ENCODE measurements at places on chromosomes 16 and 17.

GRCh38 chr17:53894591-53894990, 71.9 kb downstream of the KIF2B start:
- DNase-seq: no peak

- peak; percentile 84 for DNase-seq
Measured at GRCh38 chr17:82338858-82339633, 5.5 kb upstream of the SECTM1 start.

DNA sequence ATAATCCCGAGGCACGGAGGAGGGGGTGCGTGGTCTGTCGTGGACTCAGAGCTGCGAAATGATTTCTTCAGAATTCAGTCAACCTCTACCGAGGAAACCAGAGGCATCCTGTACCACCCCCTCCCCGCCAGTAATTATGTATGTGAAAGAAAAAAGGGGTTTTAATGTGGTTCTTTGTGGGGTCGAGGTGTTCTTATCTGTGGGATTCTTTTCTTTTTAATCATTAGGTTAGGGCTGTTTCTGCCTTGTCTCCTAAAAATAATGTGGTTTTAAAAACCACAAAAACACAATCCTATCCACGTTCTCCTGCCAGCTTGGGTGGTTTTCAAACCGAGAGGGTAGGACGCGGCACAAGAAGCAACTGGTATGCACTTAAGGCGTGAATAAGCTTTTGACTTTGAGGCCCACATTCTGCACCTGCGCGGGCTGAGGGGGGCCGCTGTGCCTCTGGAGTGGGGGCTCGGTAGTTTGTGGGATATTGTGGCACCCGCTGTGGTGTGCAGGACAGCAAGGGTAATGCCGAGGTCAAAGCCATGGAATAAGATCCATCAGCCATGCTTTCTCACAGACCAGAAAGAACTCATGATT, 1.0 kb downstream of the SLC47A1 start:
- DNase-seq: no peak

GRCh38 chr17:37180376-37180775, 195.4 kb upstream of the C17orf78 start:
- DNase-seq: no peak

DNA sequence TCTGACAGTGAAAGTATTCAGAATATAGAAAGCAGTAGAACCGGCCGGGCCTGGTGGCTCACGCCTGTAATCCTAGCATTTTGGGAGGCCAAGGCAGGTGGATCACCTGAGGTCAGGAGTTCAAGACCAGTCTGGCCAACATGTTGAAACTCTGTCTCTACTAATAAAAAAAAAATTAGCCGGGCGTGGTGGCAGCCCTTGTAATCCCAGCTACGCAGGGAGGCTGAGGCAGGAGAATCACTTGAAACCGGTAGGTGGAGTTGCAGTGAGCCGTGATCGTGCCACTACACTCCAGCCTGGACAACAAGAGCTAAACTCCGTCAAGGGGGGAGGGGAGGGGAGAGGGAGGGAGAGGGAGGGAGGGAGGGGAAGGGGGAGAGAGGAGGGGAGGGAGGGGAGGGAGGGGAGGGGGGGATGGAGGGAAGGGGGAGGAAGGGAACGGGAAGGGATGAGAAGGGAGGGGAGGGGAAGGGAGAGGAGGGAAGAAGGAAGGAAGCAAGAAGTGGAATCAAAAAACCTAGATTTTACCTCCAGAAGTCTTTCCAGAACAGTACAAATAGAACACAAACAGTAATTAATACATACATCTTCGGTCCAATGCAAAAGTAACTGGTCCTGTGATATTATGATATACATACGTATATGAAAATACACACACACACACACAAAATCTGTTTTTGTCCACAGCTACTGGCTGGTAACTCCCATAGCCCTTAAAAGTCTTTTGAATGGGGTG, 10.9 kb upstream of the NT5C start:
- DNase-seq: no peak

- DNase-seq: peak; percentile 28
Measured at GRCh38 chr17:7885367-7886226, 3.0 kb upstream of the CHD3 start.

- DNase-seq: peak; percentile 32
Measured at GRCh38 chr17:48333034-48333530, 96.9 kb downstream of the SKAP1 start.

- DNase-seq: no peak
Measured at GRCh38 chr17:17770632-17771044, 66.1 kb downstream of the SREBF1 start.

- peak; percentile 22 for DNase-seq
Measured at GRCh38 chr16:68640972-68641371, 4.1 kb upstream of the CDH3 start.

- no peak for DNase-seq
Measured at GRCh38 chr16:24348545-24349290, 92.6 kb downstream of the CACNG3 start.

- DNase-seq: no peak
Measured at GRCh38 chr16:56931271-56931891, 561 bp upstream of the HERPUD1 start.

DNA sequence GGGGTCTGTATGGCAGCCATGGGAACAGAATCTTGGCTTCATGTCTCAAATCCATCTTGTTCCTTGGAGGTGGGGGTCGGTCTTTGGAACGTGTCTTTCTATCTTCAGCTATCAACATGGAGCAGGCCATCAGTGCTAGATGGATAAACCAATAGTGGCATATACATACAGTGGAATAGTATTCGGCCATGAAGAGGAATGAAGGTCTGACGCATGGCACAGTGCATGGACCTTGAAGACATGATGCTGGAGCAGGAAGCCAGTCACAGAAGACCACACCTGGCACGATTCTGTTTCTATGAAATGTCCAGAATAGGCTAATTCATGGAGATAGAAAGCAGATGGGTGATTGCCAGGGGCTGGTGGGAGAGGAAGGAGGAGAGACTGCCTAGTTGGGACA, 7.8 kb downstream of the KCNG4 start:
- DNase-seq: no peak

DNA sequence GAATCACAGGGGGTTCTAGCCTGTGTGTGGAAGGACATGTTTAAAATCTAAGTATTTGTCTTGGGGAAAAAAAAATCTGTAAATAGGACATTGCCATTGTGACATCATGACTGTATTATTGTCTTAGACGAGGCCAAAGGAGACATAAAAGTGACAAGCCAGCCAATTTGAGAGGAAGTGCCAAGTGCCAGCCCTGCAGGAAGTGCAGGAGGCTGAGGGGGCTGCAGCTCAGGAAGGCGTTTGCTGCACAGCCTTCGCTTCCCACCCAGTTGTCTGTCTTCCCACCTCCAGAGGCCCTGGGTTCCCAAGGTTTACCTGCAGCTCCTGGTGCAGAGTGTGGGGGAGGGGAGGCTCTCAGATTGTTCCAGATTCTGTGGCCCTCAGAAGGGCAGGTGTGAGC, 1.3 kb downstream of the ADCY7 start:
- DNase-seq: no peak

DNA sequence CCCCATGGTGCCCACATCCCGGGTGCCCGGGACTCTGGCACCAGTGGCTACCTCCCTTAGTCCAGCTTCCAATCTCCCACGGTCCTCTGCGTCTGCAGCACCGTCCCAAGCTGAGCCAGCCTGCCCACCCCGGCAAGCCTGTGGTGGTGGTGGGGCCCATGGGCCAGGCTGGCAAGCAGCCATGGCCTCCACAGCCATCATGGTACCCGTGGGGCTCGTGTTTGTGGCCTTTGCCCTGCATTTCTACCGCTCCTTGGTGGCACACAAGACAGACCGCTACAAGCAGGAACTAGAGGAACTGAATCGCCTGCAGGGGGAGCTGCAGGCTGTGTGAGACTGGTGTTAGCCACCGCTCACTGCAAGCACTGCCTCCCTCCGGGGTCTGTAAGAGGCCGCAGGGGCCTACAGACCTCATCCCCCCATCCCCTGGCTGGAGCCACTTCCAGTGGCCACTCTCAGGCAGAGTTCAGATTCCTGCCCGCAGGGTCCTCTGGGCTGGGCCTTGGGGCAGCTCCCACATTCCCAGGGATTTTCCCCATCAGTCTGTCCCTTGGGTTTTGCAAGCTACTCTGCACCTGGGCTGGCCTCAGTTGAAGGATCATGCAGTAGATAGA, 3.9 kb upstream of the SETD1A start:
- DNase-seq: peak; percentile 26

- DNase-seq: no peak
Measured at GRCh38 chr17:50452630-50453300, 15.9 kb downstream of the CHAD start.

- DNase-seq: peak; percentile 29
Measured at GRCh38 chr17:2705263-2705662, 6.3 kb downstream of the CLUH start.

DNA sequence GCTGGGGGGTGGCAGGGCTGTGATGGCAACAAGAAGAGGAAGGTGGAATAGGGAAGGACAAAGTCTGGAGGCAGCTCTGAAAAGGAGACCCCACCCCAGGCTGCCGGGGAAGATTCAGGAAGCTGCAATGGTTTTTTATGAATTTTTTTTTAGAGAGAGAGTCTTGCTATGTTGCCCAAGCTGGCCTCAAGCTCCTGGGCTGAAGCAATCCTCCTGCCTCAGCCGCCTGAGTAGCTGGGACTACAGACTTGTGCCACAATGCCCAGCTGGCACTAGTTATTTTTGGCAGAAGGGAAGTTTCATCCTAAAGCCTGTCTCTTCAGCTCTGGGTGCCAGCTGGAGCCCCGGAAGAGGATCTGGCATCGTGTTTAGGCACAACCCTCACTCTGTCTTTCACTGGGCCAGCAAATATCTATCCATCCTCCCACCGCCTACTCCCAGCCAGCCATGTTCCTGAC, 1.3 kb upstream of the CES3 start:
- DNase-seq: no peak

- DNase-seq: peak; percentile 26
Measured at GRCh38 chr17:21209511-21210175, 4.3 kb downstream of the TMEM11 start.

DNA sequence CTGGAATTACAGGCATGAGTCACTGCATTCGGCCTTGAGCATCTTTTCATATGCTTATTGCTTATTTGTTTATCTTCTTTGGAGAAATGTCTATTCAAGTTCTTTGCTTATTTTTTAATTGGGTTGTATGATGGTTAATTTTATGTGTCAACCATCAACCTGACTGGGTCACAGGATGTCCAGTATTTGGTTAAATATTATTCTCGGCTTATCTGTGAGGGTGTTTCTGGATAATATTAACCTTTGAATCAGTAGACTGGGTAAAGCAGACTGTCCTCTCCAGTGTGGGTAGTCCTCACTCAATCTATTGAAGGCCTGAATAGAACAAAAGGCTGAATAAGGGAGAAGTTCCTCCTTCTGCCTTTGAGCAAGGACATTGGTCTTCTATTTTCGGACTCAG, 142.0 kb downstream of the SSH2 start:
- no peak for DNase-seq

- DNase-seq: peak; percentile 61
Measured at GRCh38 chr16:21260870-21261791, 17.0 kb downstream of the CRYM start.

DNA sequence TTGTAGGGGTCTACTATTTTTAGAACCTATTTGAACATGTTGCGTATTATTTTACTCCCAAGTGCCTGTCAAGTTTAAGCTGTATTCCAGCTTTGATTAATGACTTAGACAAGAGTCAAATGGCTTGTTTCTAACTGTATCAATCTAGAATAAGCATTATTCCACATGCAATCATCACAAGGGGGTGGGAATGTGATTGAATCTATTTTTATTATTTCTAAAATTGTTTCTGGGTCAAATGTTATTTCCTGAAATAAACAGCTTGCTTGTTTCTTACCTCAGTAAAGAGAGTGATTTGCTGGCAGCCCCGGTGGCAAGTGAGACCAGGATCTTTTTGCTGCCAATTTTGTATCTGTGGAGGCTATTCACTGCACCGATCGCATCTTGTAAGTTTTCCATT, 21.5 kb downstream of the MARF1 start:
- no peak for DNase-seq

- no peak for DNase-seq
Measured at GRCh38 chr17:50781167-50781566, 13.8 kb upstream of the ANKRD40CL start.

DNA sequence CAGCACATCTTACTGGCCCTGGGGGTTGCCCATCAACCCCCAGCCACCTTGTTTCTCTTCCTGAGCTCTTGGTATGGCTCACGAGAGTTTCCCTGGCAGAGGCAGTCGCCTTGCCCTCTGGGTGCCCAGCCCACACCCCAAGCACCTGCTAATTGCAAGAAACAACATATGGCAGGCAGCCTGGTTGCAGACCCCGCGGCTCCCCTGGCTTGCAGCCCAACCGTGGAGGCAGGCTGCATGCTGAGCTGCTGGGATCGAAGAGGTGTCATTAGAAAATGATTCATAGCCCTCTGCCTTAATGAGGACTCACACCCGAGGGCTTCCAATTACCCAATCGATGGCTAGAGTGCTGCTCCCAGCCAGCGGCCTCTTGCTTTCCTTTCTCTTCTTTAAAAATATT, 115.7 kb downstream of the TMEM114 start:
- no peak for DNase-seq

DNA sequence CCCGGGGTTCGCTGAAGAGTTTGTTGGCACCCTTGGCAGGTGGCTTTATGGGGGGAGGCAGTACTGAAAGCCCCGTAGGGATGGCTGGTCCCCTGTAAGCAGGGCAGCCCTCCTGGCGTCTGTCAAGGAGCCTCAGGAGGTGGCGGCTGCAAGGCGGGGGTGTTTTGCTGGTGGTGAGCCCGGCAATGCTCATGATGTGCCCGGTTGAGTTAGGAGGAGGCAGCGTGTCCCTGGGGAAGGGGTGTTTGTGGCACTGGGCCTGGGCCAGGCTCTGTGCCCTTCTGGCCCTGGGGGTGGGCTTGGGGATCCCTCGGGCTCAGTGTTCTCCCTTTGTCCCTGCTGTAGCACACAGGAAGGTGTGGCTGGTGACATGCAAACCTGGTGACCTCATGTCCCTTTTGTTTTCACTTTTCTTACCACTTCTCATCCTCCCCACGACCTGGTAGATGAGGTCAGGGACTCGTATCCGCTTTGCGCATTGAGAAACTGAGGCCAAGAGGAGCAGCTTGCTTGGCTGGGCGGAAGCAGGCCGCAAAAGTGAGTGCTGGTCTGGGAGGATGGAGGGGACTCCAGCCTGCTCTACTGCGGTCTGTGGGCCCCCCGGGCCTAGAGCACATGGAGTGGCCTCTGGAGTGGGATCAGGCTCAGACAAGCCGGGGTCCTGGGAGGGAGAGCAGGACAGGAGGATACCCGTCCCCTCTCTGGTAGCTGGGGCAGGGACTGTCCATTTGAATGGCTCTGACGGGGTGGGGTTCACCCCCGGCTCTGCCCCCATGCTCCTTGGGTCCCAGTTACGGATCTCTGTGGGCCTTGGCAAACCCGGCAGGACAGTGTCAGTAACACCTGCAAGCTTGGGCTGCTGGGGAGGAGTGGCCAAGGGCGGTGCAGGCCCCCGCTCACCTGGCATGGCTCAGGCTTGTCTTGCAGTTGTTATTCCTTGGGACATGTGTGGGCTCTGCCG, 2.2 kb downstream of the SNN start:
- DNase-seq: no peak

DNA sequence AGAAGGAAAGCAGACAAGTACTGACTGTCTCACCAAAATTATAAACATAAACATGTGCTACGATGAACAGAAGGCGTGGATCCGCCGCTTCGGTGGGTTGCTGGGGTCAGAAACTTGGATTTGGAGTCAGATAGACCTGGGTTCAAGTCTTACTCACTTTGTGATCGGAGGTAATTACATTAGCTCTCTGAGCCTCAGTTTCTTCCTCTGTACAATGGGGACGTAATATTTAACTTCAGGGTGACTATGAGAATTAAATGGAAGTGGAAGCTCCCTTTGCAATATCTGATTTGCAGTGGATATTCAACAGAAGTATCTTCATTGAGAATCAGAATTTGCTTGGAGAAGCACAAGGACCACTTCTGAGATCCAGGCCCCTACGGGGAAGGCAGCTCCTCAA, 6.2 kb downstream of the RHBDL3 start:
- DNase-seq: no peak

GRCh38 chr16:19776565-19776964, 58.5 kb downstream of the IQCK start:
- DNase-seq: no peak
